Progenitor cell of endocrine pancreas (in vitro differentiated cells): ENCODE measurements at places on chromosomes 7 and 10. TPM values are rescaled to one million over a fixed set of nuclear protein-coding genes. Genes with fewer than 3 reads are reported as not detected.

Gene PNLIPRP1
- total RNA-seq: not detected in 2 replicates

Gene HOXA13
- not detected in 2 replicates for total RNA-seq

Gene CTAGE8
- total RNA-seq: 7.2 and 8.9 TPM in 2 replicates

Gene CALCR
- total RNA-seq: not detected in 2 replicates

Gene LRIT1
- total RNA-seq: not detected in 2 replicates

Gene AFAP1L2
- total RNA-seq: 0.98 and 1.8 TPM in 2 replicates

Gene CPXM2
- total RNA-seq: 0.14 and 0.18 TPM in 2 replicates

Gene HSPA12A
- 9.1 and 10.3 TPM in 2 replicates for total RNA-seq

Gene PON1
- 0.91 and 2.3 TPM in 2 replicates for total RNA-seq
